ENCODE measurements at places on chromosomes 7 and 10.

- peak; percentile 38 for DNase-seq
Measured at GRCh38 chr7:143279186-143280098, 5.3 kb upstream of the TMEM139 start.

GRCh38 chr7:57256637-57257375 lies 124.6 kb upstream of the ZNF479 start:
- no peak for DNase-seq

DNA sequence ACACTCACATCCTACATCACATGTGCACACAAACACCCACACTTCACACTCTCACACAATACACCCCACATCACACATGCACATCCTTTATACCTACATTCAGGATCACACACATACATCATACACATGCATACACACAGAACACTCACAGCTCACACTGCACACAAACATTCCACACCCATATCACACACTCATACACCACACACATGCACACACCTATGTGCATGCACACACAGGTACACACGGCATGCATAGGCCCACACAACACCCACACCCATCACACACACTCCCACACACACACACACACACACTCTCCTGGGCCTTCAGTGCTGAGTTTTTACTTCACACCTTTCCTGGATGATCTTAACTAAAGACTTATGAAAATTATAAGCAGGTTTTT lies 220.5 kb downstream of the DNAJB6 start:
- DNase-seq: no peak

GRCh38 chr7:132112657-132113056 lies 463.6 kb downstream of the PLXNA4 start:
- peak; percentile 18 for DNase-seq

DNA sequence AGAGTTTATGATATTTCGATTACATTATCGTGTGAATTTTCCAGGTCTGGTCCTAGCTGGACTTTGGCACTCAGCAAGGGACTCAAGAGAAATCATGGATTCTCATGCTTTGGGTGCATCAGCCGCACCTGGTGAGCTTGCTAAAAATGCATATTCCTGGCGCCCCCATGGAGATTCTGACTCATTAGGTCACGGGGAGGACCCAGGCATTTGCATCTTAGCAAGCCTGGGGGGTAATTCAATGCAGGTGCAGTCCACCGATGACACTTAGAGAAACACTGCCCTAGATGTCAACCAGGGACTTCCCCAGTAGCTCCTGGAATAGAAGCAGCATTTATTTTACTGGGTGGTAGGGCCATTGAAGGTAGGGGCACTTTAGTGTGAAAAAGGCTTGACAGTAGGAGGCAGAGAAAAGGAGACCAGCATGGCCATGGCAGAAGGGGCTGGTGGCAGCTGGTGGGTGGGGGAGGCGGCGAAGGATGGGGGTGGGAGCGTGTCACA lies 29.9 kb upstream of the PDCD4 start:
- DNase-seq: no peak

DNA sequence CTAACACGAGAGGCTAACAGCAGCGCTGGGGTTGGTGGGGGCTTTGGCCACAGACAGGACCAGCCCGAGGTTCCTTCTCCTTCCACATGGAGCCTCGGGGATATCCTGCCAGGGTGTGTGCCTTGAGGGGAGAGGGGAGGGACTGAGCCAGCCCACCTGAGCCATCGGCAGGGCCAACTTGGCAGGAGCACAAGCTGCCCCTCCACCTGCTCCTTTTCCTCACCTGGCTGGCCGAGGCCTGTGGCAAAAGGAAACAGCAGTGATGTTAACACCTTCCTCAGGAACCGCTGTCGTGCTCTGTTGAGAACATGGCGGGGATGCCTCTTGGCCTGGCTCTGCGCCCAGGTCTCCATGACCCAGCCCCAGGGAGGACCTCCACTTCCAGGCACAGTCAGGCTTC lies 255.1 kb upstream of the PPP2R2D start:
- DNase-seq: no peak

DNA sequence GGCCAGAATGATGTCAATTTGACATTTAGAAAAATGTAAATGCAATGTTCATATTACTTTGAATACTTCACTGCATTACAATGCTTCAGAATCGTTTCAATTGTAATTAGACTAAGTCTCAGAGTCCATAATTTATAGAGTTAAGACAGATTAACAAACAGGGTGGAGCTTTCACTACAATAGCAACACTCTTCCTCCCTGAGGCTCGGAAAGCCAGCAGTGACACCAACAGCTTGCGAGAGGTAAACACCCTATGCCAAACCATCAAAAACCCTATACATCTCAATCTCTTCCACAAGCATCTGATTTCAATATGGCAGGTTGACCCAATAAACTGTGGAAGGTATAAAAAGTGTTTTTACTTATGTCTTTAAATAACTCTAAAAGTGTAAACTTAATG lies 72.2 kb downstream of the DOCK4 start:
- DNase-seq: no peak

DNA sequence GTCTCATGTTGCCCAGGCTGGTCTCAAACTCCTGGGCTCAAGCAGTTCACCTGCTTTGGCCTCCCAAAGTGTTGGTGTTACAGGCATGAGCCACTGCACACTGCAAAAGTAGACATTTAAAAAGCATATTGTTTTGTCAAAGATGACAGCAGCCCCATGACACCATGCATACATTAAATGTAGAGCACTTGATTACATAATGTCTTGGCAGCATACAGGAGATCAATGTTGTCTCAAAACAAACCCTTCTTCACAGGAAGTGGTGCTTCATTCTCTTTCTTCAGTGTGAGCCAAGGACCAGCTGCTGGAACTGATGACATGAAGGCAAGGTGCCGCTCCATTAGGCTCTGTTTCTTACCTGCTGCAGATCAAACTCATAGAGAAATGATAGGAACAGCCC lies 218.4 kb downstream of the KLF6 start:
- DNase-seq: no peak

GRCh38 chr10:34171957-34172527 lies 643.1 kb downstream of the PARD3 start:
- DNase-seq: no peak

DNA sequence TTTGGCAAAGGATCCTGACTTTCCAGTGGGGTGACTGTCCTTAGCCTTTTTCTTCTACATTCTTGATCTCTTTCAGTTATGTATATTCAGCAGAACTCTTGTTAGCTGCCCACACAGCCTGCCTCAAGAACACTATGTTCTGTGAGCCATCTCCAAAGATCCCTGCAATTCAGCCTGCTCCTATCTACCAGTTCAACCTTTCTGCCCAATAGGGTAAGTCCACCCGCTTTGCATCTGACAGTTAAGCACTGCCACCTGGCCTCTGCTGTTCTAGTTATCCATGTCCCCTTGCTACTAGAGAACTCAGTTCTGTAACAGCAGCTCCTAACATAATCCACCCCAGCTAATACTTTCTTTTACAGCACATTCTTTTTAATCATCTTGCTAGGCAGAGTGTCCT lies 13.5 kb downstream of the OR9A2 start:
- DNase-seq: no peak

DNA sequence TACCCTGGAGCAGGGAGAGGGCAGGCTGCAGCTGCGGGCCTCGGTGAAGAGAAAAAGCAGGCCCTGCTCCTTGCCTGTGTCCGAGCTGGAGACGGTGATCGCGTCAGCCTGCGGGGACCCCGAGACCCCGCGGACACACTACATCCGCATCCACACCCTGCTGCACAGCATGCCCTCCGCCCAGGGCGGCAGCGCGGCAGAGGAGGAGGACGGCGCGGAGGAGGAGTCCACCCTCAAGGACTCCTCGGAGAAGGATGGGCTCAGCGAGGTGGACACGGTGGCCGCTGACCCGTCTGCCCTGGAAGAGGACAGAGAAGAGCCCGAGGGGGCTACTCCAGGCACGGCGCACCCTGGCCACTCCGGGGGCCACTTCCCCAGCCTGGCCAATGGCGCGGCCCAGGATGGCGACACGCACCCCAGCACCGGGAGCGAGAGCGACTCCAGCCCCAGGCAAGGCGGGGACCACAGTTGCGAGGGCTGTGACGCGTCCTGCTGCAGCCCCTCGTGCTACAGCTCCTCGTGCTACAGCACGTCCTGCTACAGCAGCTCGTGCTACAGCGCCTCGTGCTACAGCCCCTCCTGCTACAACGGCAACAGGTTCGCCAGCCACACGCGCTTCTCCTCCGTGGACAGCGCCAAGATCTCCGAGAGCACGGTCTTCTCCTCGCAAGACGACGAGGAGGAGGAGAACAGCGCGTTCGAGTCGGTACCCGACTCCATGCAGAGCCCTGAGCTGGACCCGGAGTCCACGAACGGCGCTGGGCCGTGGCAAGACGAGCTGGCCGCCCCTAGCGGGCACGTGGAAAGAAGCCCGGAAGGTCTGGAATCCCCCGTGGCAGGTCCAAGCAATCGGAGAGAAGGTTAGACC lies 138.0 kb upstream of the STK17A start:
- no peak for DNase-seq

DNA sequence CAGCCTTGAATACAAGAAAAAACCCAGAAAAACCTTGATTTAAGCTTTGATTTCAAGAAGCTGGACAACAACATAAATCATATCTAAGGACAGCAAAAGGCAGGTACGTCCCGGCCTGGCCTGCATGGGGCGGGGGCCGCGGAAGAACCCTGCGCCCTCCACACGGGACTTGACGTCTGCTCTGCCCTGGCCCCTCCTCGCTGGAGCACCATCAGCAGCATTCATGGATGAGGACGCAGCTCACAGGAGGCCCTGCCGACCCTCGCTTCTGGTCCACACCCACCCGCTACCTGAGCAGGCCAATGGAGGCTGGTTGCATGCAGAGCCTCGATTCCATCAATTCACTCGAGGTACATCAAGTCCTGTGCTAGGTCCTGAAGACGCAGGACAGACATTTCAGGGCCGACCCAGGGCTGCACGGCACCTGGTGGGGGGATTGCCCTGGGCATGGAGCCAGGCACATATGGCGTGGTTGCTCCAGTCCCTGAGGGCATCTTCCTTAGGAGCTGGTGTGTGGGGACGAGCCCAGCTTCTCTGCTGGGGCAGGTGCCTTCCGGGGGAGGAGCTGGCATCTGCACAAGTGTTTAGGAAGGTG lies 63.1 kb upstream of the NKX6-2 start:
- DNase-seq: no peak

DNA sequence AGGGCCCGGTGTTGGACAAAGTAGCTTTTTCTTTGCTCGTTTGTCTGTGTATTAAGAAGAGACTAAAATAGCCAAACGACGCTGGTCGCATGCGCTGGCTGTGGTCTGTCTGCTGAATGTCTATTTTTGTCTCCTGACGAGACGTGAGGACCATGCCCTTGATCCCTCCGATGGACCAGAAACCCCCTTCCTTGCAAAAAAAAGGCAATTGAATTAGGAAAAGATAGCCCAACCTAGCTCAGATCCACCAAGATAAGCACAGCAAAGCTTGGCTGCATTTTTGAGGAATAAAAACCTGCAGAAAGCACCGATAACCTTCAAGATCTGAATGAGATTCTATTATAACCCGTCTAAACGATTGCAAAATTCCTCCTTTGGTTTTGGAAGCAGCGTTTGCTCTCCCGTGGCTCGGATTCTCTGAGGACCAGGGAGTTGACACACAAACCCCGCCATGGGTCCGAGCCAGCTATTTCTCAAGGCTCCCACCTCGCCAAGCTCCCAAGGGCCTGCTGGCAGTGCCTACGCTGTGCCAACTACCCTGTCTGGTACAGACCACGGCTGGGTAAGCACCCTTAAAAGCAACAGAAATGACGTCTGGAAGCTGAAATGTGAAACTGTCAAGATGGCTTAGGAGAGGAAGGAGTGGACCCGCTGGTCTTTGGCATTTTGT lies 17.7 kb upstream of the TTYH3 start:
- no peak for DNase-seq

DNA sequence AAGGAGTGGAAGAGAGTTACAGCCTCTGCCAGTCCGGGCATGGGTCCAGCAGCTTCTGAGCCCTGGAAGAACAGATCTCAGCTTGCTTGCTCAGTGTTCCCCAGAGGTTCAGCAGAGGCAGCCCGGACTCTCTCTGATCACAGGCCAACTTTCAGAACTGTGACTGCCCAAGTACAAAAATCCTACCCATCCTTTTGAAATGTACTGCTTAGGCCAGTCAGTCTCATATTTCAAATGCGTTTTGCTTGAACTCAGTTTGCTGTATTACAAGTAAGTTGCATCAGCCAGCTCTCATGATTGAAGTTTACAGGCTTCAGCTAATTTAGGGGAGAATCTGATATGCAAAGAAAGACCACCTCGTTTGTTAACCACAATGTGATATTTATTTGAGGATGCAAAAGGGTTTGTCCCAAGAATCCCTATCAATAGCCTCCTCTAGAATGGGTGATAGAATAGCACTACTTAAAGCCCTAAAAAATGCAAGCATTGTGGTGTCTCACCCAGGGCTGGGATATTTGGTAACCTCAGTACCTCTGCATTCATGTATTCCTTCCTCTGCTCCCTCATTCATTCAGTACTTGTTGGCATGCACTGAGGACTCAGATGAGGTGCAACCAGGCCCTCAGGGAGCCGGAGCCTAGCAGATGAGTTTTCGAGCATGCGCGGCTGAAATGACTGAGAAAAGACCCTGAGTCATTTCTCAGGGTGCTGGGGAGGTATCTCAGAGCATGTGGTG lies 7.0 kb downstream of the AIMP2 start:
- DNase-seq: no peak

- no peak for DNase-seq
Measured at GRCh38 chr10:102604439-102604841, 39.8 kb upstream of the TRIM8 start.

DNA sequence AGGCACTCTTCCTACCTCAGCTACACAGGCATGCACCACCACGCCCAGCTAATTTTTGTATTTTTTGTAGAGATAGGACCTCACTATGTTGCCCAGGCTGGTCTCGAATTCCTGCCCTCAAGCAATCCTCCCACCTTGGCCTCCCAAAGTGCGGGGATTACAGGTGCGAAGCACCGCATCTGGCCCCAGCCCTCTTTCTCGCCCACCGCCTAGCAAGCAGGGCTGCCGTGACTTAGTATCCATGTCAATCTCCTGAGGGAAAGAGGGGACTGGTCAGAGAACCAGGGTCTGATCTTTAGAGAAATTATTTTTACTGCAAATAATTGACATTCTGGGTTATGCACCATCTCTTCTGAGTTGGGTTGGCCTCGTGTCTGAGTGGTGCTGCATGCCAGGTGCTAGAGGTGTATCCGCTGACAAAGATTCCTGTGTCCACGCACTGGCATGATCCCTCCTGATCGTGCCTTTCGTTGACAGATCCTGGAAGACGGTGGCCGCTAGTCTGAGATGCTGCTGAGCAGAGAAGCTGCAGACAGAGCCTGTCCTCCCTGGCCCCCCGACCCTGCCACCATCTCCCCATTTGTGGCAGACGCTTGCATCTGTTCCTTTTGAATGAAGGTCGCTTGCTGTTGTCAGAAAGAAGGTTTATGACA lies 22.7 kb downstream of the WIPI2 start:
- no peak for DNase-seq

Measured in frontal cortex (tissue), 4 donors.